ENCODE measurements at places on chromosomes 12 and 14. TPM values are rescaled to one million over a fixed set of nuclear protein-coding genes. Genes with fewer than 3 reads are reported as not detected.

GRCh38 chr14:51939755-51940301 is 49.5 kb upstream of the RTRAF start:
- no peak for DNase-seq

The TMEM19 gene
- 15.0 TPM for total RNA-seq

GRCh38 chr12:123713398-123713797 is 1.2 kb downstream of the ATP6V0A2 start:
- no peak for DNase-seq

DNA sequence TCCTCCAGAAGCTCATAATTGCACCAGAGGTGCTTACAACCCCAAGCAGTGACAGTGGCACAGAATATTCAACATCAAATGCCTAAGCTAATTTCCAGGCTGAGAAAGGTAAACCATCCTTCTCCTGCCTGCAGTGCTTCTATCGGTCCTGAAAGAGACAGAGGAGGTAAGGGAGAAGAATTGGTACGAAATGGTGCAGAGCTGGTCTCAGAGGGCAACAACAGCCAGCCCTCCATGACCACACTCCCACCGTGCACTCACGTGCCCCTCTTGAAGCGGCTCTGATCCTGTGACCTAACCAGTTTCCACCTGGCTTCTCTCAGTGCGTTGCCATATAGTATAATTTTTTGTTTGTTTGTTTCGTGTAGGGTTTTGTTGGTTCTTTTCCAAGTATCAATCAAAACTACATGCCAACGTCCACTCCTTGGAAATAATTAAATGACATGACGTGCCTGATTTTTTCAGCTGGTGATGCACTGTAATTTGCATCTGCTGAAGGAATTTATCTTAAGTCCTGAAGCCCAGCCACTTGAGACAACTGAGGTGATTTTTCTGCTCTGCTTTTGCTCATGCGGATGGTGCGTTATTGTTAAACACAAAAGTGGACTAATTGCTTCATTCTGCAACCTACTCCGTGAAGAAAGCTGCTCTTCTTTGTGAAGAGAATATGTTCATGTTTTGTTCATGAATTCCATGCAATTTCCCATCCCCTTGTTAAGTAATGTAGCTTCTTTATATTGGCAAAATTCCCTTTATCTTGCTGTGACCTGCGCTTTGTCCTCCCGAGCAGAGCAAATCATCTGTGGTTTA is 1.3 kb upstream of the ATP2A2 start:
- no peak for DNase-seq

DNA sequence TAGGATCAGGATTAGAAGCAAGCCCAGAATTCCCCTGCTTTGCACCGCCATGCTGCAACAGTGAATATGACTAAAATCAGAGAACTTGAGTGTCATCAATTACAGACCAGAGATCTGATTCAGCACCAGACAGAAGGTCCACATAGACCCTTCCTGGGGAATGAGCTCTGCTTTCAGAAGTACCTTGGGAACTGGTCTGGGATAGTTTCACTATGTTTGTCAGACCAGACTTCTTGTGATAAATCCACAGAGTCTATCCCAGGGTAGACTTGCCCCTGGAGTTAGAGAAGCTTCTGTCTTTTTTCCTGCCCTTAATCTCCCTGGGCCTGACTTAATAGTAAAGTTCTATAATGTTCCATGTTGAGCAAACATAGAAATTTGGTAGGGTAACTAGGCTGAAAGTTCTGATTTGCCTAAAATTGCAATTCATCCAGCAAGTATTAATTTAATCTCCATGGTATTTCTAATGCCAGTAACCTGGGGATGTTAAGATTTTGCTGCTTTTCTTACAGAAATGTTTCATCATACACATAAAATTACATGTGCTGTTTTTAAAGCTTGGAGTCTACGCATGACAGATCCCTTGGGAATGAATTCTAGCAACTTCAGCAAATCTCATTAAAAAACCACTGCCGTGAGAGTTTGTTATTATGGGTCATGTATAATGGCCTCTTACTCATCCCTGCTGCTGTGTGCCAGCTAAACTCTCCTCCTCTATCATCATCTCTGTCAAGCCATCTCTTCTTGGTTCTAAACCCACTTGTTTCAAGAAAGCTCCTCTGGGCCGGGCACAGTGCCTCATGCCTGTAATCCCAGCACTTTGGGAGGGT is 61.3 kb upstream of the METAP2 start:
- no peak for DNase-seq

- DNase-seq: no peak
Observed at GRCh38 chr12:41032386-41032785, 155.7 kb upstream of the PDZRN4 start.

DNA sequence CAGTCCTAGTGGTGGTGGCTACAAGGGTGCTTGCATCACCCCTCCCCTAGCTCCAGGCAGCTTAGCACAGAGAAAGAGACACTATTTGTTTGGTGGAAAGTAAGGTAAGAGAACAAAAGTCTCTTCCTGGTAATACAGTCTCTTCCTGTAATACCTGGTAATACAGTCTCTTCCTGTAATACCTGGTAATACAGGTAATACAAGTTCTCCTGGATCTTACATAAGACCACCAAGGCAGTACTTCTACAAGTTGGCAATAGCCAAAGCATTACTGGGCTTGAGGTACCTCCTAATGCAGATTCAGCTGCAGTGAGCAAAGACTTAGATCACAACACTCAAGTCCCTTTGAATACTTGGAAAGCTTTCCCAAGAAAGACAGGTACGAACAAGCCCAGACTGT is 77.0 kb downstream of the CATSPERB start:
- no peak for DNase-seq

GRCh38 chr14:92965281-92965680 is 42.3 kb downstream of the CHGA start:
- DNase-seq: no peak

GRCh38 chr12:114821570-114821969 is 137.6 kb upstream of the TBX3 start:
- no peak for DNase-seq

DNA sequence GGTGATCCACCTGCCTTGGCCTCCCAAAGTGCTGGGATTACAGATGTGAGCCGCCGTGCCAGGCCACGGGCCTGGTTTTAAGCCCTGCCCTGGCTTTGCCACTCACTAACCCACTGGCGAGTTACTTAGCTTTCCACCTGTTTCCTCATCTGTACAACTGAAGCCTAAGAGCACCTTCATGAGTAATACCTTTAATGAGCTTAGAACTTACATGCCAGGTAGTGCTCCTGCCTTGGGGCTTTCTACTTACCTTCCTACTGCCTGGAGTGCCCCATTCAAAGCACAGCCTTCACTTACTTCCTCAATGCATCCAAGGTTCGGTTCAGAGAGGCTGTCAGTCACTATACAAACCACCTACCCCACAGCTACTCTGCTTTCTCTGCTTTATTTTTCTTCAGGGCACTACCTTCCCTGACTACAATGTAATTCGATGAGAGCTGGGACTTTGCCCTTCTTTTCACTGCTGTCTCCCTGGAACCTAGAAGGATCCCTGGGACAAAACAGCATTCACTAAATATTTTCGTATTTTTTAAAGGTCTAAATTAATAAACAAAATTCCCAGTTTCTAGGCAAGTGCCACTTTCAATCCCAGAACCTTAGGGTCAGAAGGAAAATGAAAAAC is 13.8 kb downstream of the ZCCHC8 start:
- no peak for DNase-seq

- DNase-seq: peak; percentile 27
Observed at GRCh38 chr14:99945732-99946651, 119.2 kb upstream of the EVL start.

The SLC17A8 gene
- not detected for total RNA-seq

The TMEM179 gene
- total RNA-seq: not detected

DNA sequence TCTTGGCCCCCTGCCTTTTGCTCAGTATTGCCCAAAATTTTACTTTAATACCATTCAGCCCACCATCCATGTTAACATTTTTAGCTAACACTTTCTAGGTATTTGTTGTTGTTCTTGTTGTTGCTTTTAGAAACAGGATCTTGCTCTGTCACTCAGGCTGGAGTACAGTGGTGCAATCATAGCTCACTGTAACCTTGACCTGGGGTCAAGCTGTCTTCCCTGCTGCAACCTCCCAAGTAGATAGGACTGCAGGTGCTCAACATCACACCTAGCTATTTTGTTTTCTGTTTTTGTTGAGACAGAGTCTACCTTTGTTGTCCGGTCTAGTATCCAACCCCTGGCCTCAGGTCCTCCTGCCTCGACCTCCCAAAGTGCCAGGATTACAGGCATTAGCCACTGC is 4.0 kb downstream of the MIPOL1 start:
- DNase-seq: no peak

- no peak for DNase-seq
Observed at GRCh38 chr14:54864526-54864925, 38.1 kb downstream of the GCH1 start.

DNA sequence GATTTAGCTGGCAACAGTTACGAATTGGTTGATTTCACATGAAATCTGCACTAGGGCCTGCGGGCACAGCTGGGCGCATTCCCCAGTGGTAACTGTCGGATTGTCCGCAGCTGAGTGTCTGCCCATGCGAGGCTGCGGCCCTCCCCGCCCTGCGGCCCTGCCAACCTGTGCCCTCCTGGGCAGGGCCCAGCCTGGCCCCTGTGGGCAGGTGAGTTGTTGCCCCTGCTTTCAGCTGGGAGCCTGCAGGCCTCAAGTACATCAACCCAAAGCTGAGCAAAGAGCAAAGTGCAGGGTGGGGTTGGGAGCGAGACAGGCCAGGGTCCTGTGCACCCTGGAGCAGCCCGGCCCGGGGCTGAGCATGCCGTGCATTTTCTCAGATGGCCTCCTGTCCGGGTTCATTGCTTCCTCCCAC is 89.1 kb downstream of the ADGRD1 start:
- DNase-seq: no peak

- no peak for DNase-seq
Observed at GRCh38 chr12:67816269-67816668, 167.7 kb downstream of the DYRK2 start.

- peak; percentile 52 for DNase-seq
Observed at GRCh38 chr12:6605421-6606330, 1.5 kb downstream of the CHD4 start.

DNA sequence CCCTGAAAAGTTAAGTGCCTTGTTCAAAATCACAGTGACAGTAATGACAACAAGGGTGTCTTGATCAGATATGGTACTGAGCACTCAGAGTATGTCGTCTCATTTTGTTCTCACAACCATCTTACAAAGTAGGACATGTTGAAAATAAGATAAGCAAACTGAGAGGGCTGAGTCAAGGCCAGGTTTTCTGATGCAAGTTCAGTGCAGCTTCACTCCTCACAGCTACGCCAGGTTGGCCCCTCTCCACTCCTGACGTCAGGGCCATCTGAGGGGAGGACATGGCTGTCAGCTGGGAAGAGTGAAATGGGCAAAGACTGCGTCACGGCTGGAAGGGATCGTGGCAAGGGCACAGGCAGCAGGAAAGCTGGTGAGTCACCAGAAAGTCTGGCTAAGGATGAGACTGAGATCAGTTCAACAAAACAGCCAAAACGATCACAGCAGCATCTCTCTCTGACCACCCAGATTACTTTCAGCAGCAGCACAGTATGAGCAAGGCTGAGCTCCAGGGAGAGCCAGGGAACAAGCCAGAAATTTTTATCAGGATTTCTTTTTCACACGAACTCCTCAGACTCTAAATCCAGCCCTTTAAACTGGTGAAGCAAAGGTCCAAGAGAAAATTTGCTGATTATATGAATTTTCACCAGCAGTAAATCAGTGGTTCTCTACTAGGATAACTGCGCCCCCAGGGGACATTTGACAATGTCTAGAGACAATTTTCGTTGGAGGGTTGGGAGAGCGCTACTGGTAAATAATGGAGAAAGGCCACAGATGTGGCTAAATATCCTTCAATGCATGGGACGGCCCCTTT is 297.9 kb upstream of the AMIGO2 start:
- DNase-seq: no peak

DNA sequence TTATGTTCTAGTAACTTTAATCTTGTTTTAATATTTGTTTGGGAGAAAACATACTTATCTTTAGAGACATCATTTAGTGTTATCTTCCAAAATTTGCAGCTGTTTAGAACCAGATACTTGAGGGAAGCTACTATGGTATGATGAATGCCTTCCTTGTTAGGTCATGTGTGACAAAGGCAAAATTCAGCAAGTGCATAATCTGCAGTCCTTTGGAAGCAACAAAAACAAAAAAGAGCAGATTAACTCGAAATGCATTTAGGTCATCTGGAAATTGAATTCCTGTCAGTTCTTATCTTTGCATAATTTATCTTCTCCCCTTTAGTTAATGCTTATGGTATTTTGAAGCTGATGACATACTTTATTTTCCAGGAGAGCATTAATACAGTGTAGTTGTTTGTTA is 3.5 kb downstream of the FBXO34 start:
- no peak for DNase-seq

The LPAR5 gene
- total RNA-seq: 8.9 TPM

The SLC2A14 gene
- 0.14 TPM for total RNA-seq

DNA sequence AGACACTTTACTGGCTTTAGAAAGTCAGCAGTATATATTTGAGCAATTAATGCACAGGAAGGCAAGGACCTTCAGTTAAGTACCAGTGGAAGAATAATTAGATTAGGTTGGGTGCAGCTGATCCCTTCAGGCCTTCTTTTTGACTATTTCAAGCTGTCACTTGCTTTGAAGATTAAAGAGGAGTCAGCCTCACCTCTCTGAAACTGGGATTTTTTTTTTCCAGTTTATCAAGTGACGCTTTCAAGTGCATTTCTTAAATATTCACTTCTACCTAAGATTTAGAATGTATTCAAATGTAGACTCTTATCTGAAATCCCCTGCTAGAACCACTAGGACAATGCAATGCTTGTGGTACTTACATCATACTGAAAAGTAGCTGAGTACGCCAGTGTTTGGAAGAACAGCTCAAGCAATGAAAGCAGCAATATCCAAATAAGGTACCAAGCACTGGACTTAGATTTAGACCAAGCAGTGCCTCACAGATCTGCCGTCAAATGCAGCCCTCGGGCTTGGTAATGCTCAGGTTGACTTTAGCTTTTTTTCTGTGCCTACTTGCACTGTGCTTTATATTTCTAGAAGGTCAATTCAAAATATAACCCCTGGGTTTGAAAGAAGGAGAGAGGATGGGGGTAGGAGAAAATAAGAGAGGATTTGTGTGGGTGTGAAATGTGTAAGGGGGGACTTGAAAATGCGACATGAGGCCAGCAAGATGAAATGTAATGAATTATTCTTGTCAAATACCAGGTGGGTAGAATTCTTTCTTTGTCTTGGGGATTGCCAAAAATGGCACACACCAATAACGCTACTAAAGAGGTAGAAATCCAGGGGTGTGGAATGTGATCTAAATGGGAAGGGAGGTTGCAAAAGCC is 3.7 kb upstream of the FERMT2 start:
- DNase-seq: no peak

The MRPL42 gene
- 68.3 TPM for total RNA-seq

The GDF11 gene
- 4.8 TPM for total RNA-seq

GRCh38 chr14:70744641-70745040 is 64.7 kb downstream of the MAP3K9 start:
- no peak for DNase-seq
